ENCODE measurements at places on chromosomes 2 and 18.

DNA sequence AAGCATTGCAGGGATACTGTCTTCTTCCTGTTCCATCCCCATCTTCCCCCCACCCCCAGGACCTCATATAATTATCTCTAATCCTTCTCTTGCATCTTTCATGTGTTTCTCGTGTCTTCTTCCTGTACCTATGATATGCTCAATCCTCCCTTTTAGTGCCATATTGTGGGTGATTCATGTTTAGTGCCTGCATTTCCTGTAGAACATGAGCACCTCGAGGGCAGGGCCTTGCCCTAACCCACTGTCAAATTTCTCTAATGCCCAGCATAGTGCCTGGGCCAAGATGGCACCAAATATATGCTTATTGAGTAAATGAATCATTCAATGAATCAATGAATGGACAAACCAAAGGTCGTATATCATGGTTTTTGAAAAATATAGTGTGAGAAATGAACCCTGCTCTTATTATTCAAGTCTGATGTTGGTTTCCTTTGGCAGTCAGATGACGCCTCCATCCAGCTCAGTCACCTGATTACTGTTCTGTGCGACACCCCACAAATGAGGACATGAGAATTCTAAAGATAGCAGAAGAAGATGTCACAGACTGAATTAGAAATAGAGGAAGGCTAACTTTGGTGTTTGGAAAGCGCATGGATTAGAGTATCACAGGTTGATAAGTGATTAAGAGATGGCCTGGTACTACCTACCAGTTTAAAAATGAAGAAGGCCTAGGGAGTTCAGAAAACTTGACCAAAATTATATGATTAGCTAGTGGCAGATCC is 278.4 kb downstream of the PRKCE start:
- no peak for DNase-seq

- no peak for DNase-seq
Measured at GRCh38 chr2:70047451-70047850, 39.8 kb upstream of the PCBP1 start.

DNA sequence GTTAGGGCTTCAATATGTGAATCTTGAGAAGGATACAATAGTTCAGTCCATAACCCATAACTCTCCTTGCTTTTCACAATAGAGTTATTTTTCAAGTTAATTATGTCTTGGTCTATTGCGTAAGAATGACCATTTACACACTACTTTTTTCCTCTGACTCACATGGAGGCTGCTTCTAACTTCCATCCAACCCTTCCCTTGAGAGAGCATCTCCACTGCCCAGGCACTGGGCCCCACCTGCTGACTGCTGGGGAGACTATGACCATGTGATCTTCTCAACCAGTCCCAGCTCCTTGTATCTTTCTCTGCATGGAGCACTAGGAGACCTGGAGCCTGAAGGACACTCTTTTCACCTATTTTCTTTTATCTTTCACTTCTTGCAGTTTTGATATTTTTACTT is 251.5 kb downstream of the GPD2 start:
- no peak for DNase-seq

GRCh38 chr18:44988821-44989587 is 308.3 kb downstream of the SETBP1 start:
- no peak for DNase-seq
